Activated CD8-positive, alpha-beta memory T cell treated with anti-CD3 and anti-CD28 coated beads for 48 hours (primary cell): ENCODE measurements at places on chromosomes 7 and 10.

- no peak for DNase-seq
Observed at GRCh38 chr7:125559921-125560320, 630.3 kb upstream of the POT1 start.

- no peak for DNase-seq
Observed at GRCh38 chr10:132838346-132838970, 52.5 kb upstream of the NKX6-2 start.

DNA sequence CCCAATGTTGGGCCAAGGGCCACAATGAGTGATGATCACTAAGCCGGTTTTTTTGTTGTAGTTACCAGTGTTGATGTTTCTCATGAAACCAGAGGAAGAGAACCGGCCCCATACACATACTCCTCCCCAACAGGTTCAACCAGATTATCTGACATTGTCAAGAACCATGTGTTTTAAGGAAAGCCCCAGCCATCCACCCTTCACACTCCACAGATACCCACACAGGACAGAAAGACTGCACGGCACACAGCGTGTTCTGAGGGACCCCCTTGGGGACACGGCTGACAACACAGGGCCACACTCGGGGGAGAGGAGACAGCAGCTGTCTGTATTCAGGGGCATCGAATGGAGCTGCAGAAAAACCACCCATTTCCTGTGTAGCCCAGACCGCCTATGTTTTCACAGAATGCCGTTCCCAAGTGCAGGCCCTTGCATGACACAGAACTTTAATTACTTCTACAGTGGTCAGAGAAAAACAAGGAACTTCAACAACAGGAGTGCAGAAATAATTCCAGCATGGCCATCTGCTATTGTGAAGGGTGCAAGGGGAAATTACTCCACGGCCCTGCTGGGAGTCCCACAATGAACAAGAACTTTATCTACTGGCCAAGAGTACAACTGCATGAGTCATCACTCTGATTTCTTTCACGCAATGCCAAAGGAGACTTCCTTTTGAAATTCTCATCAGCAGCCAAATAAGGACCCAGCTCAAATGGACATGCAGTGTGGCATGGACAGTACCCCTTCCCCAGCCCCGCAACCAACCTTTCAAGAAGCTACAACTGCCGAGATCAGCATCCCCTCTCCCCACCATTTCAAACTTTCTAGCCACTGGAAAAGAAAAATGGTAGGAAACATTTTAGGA is 2.3 kb downstream of the KLF6 start:
- DNase-seq, result no peak

GRCh38 chr7:28605427-28606085 is 193.2 kb downstream of the CREB5 start:
- no peak for DNase-seq

DNA sequence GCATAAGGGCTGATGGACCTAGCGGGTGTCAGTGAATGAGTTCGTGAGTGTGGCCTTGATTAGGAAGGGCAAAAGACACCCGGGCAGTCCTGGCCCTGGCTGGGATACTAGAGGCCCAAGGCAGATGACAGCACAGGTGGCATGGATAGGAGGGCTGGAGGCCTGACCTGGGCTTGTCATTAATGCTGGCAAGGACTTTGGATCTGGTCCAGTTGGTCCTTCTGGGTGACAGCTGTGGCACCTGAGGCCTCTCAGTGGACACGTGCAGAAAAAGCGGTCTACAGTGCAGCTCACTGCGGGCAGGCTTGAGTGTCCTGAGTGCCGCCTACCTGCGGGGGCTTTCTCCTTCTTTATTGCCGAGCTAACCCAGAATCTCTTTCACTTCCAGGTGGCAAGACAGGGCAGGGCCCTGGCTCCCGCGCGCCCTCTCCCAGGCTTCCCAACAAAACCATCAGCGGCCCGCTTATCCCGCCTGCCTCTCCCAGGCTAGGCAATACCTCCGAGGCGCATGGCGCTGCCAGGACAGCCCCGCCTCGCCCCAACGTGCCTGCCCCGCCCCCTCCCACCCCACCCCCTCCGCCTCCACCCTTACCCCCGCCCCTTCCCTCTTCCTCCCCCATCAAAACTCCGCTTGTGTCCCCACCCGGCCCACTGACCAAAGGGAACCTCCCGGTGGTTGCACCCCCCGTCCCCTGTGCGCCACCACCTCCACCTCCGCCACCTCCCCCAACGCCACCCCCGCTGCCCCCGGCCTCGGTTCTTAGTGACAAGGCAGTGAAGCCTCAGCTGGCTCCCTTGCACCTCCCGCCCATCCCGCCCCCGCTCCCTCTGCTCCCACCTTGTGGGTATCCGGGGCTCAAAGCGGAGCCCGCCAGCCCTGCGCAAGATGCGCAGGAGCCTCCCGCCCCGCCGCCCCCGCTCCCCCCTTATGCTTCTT is 77.4 kb downstream of the WIPF3 start:
- DNase-seq, result no peak

DNA sequence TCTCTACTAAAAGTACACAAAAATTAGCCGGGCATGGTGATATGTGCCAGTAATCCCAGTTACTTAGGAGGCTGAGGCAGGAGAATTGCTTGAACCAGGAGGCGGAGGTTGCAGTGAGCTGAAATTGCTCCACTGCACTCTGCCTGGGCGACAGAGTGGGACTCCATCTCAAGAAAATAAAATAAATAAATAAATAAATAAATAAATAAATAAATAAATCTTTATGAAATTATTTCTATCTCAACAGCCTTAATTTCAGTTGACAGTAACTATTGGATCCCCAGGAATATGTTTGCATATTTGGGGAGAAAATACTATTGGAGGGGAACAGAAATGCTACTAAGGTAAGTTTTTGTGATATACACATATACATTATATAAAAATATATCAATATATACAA is 20.0 kb downstream of the TMEM229A start:
- DNase-seq, result no peak

GRCh38 chr10:117543225-117544003 is 868 bp downstream of the EMX2 start:
- no peak for DNase-seq

DNA sequence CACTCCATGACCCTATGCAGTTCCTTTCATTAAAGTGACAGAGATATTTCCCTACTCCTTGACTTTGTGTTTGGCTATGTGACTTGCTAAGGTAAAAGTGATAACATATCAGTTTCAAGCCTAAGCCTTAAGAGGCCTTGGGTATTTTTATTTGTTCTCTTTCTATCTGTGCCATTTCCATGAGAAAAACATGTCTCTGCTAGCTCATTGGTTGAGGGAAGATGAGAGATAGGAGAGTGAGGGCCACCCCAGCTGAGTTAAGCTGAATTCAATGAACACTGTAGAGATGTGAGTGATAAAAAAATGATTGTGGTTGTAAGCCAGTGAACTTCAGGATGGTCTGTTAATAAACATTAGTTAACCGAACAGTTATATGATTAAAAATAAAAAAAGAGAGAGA is 13.4 kb downstream of the TASOR2 start:
- no peak for DNase-seq

DNA sequence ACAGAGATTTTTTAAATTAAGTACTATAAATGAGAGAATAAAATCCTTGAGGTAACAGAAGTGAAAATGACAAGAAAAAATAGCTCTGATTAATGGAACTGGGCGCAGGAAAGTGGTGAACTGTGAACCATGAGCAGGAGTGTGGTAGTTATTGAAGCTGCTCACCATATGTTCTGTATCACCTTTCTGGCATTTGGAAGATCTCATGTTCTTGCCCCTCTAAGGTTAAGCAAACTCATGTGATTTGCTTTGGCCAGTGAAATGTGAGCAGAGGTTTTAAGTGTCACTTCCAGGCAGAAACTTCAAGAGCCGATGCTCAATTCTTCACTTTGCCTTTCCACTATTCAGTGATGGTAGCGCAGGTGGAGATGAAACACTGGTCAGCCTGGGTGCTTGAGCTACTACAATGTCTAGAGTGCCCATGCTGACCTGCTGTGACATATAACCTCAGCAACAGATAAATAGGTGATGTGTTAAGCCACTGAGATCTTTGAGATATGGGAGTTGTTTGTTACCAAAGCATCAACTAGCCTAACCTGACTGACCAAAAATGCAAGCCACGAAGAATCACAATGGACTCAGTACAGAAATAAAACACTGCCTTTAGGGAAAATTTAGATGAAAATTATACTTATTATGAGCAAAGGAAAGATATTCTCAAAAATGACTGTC is 18.4 kb downstream of the MTPAP start:
- no peak for DNase-seq

DNA sequence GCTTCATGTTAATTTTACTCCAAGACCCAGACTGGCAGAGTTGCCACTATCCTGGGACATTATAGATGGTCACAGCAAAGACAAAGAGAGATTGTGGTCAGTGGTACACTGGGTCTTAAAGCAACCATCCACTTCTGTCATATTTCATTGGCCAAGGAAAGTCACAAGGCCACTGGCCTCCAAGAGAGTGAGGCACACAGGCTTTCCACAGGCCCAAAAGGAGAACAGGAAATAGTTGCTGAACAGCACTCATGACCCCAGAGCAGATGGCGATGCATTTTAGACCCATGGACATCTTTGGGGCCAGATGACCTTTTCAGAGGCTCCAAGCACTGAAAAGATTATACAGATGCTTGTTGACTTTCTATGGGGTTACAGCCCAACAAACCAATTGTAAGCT is 97.4 kb downstream of the ARID5B start:
- DNase-seq, result no peak

DNA sequence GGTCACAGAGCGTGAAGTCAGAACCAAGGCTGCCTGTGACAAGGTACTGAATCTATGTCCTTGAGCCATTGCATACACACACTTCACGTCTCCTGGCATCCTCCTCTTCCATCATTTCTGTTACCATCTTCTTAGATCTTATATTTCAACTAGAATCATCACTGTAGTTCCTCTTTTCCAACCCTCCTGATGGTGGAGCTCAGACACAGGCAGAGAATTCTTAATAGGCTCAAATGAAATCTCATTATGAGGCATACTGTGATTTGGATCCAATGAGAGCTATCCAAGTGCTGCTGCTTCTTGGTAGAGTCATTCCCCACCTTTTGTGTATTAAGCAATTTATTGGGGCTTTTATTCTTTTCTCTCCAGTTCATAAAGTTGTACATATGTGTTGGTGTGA is 113.2 kb downstream of the CALCR start:
- no peak for DNase-seq

DNA sequence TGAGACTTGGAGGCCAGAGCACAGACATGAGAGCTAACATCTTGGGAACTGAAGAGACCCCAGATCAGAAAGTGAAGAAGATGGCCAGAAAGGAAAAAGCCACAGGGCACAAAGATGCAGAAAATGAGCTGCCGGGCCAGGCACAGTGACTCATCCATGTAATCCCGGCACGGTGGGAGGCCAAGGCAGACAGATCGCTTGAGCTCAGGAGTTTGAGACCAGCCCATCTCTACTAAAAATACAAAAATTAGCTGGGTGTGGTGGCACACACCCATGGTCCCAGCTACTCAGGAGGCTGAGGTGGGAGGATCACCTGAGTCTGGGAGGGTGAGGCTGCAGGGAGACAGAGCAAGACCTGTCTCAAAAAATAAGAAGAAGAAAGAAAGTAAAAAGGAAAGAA is 81.4 kb upstream of the MGMT start:
- no peak for DNase-seq

GRCh38 chr7:158958618-158959017 is 102.3 kb downstream of the DYNC2I1 start:
- no peak for DNase-seq

DNA sequence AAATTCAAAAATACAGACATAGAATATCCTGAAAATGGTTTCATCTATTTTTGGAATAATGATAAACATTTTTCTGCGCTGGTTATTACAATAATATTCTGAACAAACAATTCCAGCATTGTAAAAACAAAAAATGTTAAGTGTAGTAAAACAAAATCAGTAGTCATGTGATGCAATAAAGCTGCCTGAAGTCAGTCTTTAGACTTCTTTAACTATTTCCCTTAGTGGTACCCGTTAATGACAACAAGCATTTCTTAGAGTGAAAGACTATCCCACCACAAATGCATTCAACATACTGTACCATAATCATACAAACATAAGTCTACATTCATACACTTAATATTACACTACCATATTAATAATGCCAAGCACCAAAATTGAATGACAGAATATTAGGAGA is 1.6 kb downstream of the SKAP2 start:
- no peak for DNase-seq

- DNase-seq, result no peak
Observed at GRCh38 chr10:69319841-69320316, 41.6 kb downstream of the HK1 start.

- DNase-seq, result no peak
Observed at GRCh38 chr7:17965603-17966002, 25.3 kb upstream of the SNX13 start.
